ENCODE measurements at places on chromosomes 6 and 20.

DNA sequence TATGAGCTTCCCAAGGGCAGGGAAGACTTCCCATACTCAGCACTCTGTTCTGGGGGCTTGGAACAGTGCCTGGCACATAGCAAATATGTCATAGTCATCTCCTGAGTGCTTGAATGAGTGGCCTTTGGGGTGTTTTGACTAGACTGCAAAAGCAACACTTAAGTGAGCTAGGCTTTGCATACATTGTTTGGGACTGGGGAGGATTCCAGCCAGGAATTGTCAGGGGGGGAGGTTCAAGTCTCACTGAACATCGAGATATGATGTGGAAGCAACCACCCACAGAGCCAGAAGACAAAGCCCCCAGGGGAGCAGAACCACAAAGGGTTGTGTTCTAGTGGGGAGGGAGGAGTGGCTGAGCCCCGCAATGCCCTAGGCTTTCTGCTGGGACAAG, 98.4 kb downstream of the SYCP2 start:
- no peak for DNase-seq

GRCh38 chr6:348860-349396, 42.6 kb upstream of the IRF4 start:
- no peak for DNase-seq

DNA sequence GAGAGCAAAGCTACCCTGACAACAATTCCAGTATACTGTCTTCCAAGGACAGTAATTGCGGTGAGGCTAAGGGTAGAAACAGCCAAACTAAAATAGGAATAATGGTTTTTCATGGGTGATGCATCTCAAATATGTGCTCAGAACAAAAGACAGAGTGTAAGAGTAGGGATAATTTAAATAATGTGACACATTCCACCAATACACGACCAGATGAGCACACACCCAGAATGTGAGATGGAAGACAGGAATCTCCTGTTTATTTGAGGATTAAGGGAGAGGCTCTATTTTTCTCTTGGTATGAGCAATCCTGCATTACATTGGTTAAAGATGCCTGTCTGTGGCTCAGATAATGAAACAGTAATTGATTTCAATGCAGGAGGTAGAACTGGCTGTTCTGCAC, 292.9 kb upstream of the ZFP64 start:
- no peak for DNase-seq

GRCh38 chr20:7996898-7997297, 22.7 kb downstream of the TMX4 start:
- DNase-seq = no peak

DNA sequence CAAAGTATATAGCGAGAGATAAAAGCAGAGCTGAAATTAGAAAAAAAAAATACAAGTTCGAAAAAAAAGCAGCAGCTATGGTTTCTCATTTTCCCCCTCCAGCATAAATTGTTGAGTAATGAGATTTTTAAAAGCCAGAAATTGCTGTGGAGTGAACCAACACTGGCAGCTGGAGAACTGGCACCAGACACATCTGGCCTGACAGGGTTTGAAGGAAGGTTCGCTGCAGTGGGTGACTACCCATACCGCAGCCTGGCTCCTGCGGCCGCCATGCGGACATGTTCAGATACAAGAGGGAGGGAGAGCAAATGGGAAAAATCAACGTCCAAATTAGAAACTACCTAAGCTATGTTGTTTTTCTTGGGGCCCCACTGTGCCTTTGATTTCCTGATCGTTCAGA, 3.3 kb downstream of the APCDD1L start:
- no peak for DNase-seq

DNA sequence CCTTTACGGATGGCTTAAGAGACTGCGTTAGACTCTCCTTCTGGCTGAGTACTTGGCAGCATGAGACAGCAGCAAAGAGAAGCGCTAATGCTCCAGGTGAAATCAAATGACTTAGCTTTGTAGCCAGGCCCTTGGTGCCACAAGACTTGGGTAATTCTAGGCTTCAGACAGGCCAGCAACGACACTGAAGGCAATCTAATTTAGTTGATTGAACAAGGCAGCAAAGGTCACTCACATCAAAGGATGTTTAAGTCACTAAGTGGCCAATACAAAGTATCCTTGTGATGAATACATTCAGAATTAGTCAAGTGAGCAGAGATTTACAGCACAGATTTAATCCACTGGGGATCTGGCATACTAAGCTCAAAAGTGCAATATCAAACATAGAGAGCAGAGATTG, 113.2 kb downstream of the FAM83B start:
- no peak for DNase-seq

GRCh38 chr6:17305219-17306001, 24.2 kb downstream of the RBM24 start:
- no peak for DNase-seq

- no peak for DNase-seq
Measured at GRCh38 chr6:11155589-11155988, 44.1 kb upstream of the ERVFRD-1 start.

All from stimulated activated CD4-positive, alpha-beta T cell treated with anti-CD3 and anti-CD28 coated beads, Interleukin-4, amount 100 ng/mL, for 1 hour (primary cell).